ENCODE measurements at places on chromosomes 12 and 14.

GRCh38 chr12:24278832-24279231, 329.4 kb upstream of the SOX5 start:
- no peak for DNase-seq

- DNase-seq = no peak
Observed at GRCh38 chr14:81450100-81450531, 50.0 kb upstream of the STON2 start.

DNA sequence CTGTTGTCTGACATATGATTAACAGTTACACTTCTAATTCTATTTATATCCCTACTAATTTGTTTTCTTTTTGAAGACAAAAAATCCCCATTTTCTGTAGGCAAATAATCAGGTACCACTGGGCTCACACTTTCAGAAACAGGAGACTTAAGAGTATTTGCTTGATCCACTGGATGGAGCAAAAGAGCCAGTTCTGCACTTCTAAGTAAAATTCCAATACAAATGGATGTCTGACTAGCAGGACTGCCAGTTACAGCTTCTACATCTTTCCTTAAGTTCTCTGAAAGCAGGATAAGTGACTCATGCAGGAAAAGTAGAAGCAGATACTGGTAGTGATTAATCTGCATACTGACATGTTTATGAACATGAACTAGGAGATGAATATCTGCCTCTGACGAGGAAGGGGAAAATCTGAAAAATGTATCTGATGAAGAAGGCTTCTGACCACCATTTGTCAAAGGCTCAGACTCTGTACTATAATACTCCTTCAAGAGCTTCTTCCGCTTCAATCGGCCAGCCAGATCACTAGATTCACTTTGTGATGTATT, 73.8 kb upstream of the ANKS1B start:
- DNase-seq = no peak

- DNase-seq = no peak
Observed at GRCh38 chr12:3047961-3048360, 29.2 kb upstream of the TSPAN9 start.

DNA sequence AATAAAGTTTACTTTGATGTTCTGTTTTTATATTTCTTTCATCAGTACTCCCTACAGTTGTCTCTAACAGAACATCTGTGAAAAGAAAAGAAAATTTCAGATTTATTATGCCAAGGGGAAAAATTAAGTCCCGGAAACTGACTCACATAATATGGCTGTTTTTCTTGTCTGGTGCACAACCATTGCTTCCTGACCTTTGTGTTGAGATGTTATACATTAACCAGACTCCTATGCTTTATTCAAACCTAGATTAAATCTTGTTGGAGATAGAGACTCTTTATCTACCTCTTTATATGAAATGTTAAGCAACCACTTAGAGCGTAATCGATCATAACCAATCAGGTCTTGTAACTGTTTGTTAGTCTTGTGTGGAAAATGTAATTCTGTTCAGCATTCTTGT, 37.6 kb upstream of the BICD1 start:
- no peak for DNase-seq

DNA sequence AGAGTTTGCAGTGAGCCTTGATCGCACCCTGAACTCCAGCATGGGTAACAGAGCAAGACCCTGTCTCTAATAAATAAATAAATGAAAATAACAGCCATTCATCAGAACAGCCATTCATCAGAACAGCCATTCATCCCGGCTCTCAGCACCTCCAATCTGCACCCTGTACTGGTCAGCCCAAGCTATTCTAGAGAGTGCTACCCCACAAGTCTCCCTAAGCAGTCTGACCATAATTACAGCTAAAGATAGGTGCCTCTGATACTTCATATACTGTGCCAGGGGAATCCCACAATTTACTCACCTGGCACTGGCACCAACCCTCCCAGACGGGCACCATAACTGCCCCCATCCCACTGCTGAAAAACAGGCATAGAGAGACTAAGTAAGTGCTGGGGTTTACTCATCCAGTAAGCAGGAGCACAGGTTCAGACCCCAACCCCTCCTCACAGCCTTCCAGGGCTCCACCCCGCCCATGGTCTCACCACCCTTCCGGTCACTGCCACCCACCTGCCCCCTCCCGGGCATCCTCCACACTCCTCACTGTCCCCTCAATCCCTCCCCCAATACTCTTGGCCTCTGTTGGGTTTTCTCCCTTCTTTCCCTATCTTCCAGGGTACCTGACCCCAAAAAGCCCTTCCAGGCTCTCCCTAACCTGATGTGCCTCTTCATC, 15.2 kb upstream of the EIF5 start:
- DNase-seq = no peak

- DNase-seq = no peak
Observed at GRCh38 chr12:108305520-108305919, 33.6 kb downstream of the CMKLR1 start.

- DNase-seq = no peak
Observed at GRCh38 chr12:116656306-116656705, 81.6 kb downstream of the SPRING1 start.

Measured in mesothelial cell of epicardium (in vitro differentiated cells).